ENCODE measurements at places on chromosomes 6 and 20. TPM values are rescaled to one million over a fixed set of nuclear protein-coding genes. Genes with fewer than 3 reads are reported as not detected.

SLC22A16 gene
- not detected for total RNA-seq

B4GALT5 gene
- 7.8 TPM for total RNA-seq

BPHL gene
- total RNA-seq, result 3.7 TPM

OPRL1 gene
- total RNA-seq, result 0.35 TPM

NKX2-2 gene
- not detected for total RNA-seq

TRERF1 gene
- 20.2 TPM for total RNA-seq

THBD gene
- 0.14 TPM for total RNA-seq

PTCRA gene
- not detected for total RNA-seq

ZNF165 gene
- 5.6 TPM for total RNA-seq

HCRTR2 gene
- total RNA-seq, result not detected

PSMB8 gene
- total RNA-seq, result 117 TPM

DYNLT2 gene
- total RNA-seq, result 3.6 TPM

WDR27 gene
- total RNA-seq, result 18.5 TPM

GRM1 gene
- total RNA-seq, result not detected

CTCFL gene
- not detected for total RNA-seq

SF3B5 gene
- 167 TPM for total RNA-seq

ZFP57 gene
- not detected for total RNA-seq

KHDC1L gene
- total RNA-seq, result not detected

C20orf204 gene
- total RNA-seq, result 7.1 TPM

COL21A1 gene
- total RNA-seq, result not detected

PBOV1 gene
- total RNA-seq, result not detected

TSHZ2 gene
- total RNA-seq, result 0.76 TPM

OXT gene
- total RNA-seq, result 1.2 TPM

SSTR4 gene
- total RNA-seq, result not detected

C6orf58 gene
- total RNA-seq, result not detected

RALGAPA2 gene
- 17.5 TPM for total RNA-seq

NCOA7 gene
- 28.6 TPM for total RNA-seq

PKIB gene
- total RNA-seq, result not detected

MAPK14 gene
- total RNA-seq, result 34.5 TPM

EMILIN3 gene
- not detected for total RNA-seq

LMBRD1 gene
- total RNA-seq, result 40.3 TPM

NKAIN2 gene
- total RNA-seq, result not detected

VGLL2 gene
- not detected for total RNA-seq

CLIC5 gene
- 4.0 TPM for total RNA-seq

CGAS gene
- 8.9 TPM for total RNA-seq

SEMG1 gene
- not detected for total RNA-seq

ADRM1 gene
- 52.7 TPM for total RNA-seq

MYB gene
- 4.7 TPM for total RNA-seq

NTSR1 gene
- total RNA-seq, result not detected

HDGFL1 gene
- total RNA-seq, result not detected

All from CD8-positive, alpha-beta T cell (primary cell).